ENCODE measurements at places on chromosomes 4 and X.

DNA sequence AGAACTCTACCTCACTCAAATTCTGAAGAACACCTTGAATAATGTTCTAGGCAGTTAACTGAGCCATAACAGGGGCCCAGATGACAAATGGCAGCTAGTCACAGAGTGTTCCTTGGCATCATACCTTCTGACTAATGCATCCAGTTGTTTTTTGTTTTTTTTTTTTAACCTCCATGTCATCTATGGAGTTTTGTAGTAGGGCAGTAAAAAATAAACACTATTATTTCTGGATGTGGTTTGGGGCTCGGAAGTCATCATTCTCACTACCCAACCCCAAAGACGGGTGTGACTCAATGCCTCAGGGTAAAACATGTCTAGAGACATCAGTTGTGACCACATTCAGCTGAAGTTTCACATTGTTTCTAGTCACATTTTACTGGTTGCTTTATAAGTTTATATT, 31.2 kb upstream of the MCF2 start:
- no peak for DNase-seq

DNA sequence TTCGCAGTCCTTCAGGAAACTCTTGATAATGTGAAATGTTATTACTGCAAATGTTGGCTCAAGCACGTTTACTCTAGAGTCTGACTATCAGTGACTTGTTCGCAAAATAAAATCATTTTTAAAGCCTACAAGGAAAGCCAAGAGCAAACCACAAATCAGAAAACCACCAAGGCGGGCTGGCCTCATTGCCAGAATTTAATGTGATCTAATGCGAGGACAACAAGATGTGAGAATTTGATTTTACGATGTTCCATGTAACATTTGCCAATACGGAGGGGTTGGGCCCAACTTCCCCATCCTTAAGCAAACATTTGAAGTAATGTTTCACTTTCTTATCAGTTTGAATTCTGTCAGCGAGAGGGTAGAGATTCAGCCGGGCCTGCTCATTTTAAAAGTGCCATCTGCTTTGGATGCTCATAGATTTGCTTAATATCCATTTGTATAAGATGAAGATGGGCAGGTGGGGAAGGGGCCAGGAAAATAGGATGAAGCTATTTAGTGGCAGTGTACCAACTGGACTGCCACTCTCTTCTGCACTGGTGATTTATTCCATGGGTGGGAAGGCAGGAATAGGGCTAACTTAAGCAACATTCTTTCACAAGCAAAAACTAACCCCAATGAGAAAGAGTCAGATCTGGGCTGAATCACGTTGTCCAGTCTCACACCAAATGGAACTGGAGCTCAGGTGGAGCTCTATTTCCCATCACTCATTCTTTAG, 225.3 kb downstream of the ANAPC10 start:
- DNase-seq: no peak

GRCh38 chr4:141860974-141861373, 224.6 kb downstream of the IL15 start:
- DNase-seq: no peak

DNA sequence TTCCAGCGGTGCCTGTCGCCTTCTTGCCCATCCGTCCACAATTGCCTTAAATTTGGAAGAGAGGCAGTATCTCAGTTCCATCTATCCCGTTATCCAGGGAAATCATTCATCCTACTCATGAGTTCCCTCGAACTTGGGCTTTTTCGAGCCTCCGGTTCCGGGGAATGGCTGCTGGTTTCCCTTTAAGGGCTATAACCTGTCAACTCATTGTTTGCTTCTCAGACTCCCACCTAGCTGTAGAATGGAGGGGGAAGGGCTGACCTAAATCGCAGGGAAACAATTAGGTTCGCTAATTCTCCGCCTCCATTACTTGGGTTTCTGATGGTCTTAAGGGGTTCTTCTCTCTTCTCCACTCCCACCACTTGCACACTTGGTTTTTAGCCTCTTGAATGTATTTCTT, 1.2 kb downstream of the UCHL1 start:
- no peak for DNase-seq

GRCh38 chr4:182536221-182536811, 293.1 kb downstream of the TENM3 start:
- DNase-seq: no peak

GRCh38 chr4:108867476-108867875, 104.6 kb upstream of the ETNPPL start:
- DNase-seq: no peak

- DNase-seq: no peak
These were observed 25.1 kb downstream of the PIR start for GRCh38 chrX:15468036-15468435.

DNA sequence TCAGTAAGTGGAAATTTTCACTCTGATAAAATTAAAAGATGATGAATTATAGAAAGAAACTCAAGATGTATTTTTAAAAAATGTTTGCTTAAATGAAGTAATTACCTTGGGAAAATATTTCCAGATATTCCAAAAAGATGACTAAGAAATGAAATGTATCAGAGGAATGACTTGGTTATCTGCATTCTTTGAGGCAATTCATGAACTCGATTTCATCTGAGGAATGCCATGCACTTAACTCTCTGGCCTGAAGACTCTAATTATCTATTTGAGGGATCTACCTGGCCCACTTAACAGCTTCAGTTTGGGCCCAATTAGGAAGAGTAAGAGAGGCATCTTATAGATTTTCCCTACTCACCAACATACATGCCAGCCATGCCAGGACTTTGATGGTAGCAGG, 182.3 kb downstream of the INPP4B start:
- no peak for DNase-seq

- no peak for DNase-seq
These were observed 121.6 kb upstream of the FAT1 start for GRCh38 chr4:186845137-186845842.

DNA sequence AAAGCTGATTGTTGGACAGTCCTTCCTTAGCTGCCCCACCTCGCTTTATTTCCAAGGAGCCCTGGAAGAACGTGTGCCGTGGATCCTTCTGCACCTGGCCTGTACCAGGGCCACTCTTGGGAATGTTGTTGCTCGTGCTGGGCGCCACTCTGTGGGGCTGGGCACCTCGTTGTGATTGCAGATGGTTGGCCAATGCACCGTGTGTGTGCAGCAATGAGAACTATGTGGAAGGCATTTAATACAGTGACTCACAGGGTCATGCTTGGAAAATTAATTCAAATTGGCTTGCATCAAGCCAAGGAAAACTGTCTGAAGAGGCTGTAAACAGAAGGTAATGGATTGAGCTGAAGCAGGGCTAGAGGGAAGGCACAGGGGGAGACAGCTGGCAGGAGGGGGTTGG, 37.0 kb upstream of the CD99L2 start:
- no peak for DNase-seq

- no peak for DNase-seq
These were observed 10.8 kb downstream of the TMEM131L start for GRCh38 chr4:153476829-153477574.

- no peak for DNase-seq
These were observed 413.4 kb downstream of the PACRGL start for GRCh38 chr4:21113496-21114223.

GRCh38 chr4:114698231-114698630, 99.6 kb downstream of the UGT8 start:
- DNase-seq: no peak
